ENCODE measurements at places on chromosomes 12 and 14. TPM values are rescaled to one million over a fixed set of nuclear protein-coding genes. Genes with fewer than 3 reads are reported as not detected.
A peak's percentile ranks its signal among the peaks of the same experiment; 100 is the strongest.

- peak; percentile 83 for DNase-seq
These were observed 840 bp downstream of the SIX4 start for GRCh38 chr14:60723116-60723906.

DNA sequence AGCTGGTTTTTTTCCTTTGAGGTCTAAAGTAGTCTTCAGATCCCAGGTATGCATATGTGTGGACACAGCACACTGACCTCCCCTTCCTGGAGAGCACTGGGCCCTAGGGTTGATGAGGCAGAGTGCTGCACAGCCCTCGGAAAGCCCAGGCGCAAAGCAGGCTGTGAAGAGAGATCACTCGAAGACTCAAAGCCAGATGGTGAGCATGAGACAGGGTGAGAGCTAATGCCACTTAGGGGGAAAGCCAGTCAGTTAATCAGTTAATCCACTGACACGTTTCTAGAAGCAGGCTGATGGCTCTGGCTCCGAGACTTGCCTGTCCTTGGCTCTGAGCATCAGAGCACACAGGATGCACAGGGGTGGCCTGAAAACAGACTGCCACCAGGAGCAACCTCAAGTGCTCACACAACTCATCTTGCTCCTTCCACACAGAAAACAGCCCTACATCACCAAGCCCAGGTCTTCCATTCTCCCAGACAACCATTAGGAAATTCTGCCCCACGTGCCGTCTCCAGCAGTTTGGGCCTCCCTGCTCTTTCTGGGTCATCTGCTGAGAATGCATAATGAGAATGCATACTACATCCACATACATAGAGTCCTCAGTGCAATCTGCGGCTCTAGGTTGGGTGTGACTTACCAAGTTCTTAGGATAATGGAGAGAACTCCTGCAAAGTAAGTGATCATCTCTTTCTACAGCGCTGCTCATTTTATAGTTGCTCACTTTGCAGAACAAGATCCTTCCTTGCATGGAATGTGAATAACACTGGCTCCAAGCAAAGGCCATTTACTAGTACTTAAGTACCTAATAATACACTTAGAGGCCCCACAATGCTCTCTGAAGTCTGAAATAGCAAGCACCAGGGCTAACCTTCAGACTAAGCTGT is 12.0 kb downstream of the AQP6 start:
- peak; percentile 45 for DNase-seq

GRCh38 chr12:39230086-39230485 is 212.8 kb downstream of the KIF21A start:
- no peak for DNase-seq

- no peak for DNase-seq
These were observed 7.1 kb upstream of the CCDC184 start for GRCh38 chr12:48176417-48176751.

GRCh38 chr14:66143387-66144112 is 342.6 kb upstream of the CCDC196 start:
- peak; percentile 32 for DNase-seq

- DNase-seq: no peak
These were observed 1525.3 kb upstream of the TMEM132C start for GRCh38 chr12:126741536-126742240.

DNA sequence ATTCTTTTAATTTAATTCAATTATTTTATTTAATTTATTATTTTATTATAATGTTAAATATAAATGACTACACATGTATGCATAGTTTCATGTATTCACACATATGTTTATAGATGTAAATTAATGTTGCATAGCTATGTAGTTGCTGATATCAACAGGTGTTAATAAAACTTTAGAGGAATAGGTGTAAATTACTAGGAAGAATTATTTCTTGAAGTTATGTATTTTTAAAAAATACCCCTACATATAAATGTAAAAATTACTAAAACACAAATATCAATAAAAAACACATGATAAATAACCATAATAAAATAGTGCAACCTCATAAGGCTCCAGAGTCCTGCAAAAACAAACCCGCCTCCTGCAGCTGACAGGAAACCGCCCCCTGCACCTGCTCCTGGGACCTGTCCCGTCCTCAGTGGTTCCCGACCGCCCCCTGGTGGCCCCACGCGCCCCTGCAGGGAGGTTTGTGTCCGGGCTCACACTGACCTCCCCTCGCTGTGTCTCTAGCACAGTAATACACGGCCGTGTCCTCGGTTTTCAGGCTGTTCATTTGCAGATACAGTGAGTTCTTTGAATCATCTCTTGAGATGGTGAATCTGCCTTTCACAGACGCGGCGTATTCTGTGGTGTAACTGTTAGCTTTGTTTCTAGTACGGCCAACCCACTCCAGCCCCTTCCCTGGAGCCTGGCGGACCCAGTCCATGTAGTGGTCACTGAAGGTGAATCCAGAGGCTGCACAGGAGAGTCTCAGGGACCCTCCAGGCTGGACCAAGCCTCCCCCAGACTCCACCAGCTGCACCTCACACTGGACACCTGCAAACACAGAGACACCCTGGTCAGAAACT is 1264.0 kb downstream of the TMEM121 start:
- DNase-seq: peak; percentile 2

GRCh38 chr12:41548926-41549325 is 360.8 kb downstream of the PDZRN4 start:
- no peak for DNase-seq

DNA sequence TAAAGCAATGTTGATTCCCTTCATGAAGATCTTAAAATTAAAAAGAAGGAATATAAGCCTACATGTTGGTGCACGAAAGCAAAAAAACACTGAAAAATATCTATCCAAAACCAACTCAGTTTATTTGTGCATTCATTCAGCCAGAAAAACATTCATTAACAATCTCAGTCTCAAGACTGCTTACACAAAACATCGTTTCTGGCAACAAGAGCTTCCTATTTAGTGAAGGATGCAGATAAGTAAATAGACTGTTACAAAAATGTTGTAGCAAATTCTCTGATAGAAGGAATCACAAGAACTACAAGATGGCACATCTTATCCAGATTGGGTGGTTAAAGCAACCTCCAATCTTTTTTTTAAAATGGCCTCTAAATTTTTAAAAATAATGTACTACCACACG is 69.7 kb upstream of the DCN start:
- DNase-seq: no peak

- DNase-seq: no peak
These were observed 17.9 kb downstream of the C12orf43 start for GRCh38 chr12:120998435-120998834.

- DNase-seq: no peak
These were observed 4.3 kb upstream of the BRMS1L start for GRCh38 chr14:35821564-35822411.

- DNase-seq: no peak
These were observed 83.7 kb upstream of the ETV6 start for GRCh38 chr12:11565752-11566151.

- no peak for DNase-seq
These were observed 299.6 kb downstream of the PCNX1 start for GRCh38 chr14:71206766-71207371.

DNA sequence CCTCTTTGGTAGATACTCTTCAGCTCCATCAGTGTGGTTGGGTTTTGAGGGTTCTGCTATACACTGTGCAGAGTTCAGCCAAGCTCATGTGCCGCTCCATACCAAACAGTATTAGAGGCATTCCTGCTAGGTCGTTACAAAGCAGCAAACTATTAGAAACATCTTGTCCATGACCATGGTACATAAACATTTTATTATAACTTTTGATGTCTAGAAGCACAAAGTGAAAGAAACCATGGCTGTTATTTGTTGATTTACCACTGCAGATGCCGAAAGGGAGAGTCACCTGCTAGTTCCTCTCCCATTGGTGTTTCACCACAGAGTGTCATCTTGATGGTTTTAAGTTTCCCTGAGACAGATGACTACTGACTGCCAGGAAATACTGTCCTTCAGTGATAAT is 242.0 kb downstream of the ADAMTS20 start:
- no peak for DNase-seq

- DNase-seq: no peak
These were observed 4.3 kb upstream of the CD63 start for GRCh38 chr12:55733021-55733555.

DNA sequence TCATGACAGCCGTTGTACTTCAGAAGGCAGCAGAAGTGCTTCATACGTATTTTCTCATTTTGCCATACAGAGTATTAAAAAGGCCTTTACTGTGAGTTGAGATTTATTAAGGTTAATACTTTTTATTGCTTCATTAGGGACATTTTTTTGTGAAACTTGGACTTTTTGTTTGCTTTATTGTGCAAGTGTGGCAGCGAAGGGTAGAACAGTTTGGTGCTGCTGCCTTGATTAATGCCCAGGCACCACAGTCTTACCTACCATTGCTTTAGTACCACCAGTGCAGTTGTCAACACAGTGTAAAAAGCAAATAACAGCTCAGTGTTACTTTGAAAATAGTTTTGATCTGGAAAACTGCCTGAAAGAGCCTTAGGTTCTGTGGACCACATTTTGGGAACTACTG is 147.4 kb downstream of the PCNX1 start:
- no peak for DNase-seq

DNA sequence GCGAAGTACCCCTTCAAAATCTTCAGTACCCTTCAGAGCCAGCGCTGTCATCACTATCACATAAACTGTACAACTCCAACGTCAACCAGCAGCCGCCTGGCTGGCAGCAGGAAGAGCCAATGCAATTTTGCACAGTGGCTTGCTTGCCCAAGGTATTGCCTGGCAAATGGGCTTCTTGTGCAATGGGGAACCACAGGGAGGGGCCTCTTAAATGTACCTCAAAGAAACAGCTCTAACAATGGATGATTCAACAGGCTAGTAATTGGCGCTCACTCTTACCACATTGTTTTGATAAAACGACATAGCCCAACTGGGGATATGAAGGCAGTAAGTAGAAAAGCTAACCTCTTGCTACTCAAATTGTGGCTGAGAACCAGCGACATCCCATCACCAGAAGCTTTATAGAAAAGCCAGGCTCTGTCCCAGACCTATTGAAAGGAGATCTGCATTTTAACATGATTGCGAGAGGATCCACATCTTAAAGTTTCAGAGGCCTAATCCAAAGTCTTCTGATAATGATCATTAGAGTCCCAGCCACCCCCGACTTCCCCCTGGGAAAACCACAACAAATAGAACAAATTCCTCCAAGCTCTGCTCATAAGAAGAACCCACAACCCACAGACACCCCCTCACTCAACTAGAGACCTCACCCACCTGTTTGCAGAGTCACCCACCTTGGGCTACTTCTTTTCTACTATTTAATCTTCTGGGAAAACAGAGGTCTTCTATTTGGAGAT is 125.3 kb upstream of the HIF1A start:
- DNase-seq: no peak

DNA sequence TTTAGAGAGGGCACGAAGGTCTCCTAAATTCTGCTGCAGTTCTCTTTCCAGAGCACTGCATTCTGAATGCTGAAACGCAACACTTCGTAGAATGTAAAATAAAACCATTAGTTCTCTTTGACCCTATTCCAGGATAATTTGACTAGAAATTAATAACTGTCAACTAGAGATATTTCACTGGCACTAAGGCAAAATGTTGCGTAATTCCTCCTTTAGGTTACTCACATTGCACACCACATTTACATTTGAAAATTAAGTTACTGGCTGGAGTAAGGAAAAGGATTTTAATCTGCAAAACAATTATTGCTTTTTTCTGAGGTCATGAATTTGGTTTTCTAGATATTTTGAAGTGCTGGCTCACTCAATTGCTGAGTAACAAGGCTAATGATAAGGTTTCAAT is 58.0 kb upstream of the TRHDE start:
- no peak for DNase-seq

DNA sequence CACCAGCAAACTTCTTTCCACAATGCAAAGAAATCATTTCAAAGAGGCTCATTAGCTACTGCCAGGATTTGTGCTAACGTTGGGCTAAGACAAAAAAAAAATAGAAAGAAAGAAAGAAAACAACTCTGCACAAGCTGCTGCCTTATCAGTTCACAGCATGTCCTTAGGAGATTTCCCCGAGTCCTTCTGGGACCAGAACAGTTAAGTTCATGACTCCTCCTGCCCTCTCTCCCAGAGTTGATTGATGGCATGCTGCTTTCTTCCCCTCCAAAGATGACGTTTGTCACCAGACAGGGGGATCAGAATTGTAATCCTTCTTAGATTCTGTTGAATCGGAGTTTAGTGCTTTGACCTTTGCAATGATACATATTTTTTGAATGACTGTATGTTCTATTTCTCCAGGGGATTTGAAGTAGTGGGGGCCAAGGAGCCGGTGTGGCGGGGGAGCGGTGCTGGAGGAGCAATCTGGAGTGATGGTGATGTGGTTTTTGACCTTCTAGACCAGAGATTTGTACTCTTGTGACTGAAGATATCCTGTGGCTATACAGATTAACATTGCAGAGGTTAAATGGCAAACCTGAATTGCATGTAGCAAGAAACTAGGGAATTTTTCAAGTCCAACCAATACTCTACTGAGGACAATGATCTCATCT is 409.2 kb upstream of the TMPO start:
- no peak for DNase-seq

- DNase-seq: no peak
These were observed 98.4 kb upstream of the FZD10 start for GRCh38 chr12:130063866-130064265.

DNA sequence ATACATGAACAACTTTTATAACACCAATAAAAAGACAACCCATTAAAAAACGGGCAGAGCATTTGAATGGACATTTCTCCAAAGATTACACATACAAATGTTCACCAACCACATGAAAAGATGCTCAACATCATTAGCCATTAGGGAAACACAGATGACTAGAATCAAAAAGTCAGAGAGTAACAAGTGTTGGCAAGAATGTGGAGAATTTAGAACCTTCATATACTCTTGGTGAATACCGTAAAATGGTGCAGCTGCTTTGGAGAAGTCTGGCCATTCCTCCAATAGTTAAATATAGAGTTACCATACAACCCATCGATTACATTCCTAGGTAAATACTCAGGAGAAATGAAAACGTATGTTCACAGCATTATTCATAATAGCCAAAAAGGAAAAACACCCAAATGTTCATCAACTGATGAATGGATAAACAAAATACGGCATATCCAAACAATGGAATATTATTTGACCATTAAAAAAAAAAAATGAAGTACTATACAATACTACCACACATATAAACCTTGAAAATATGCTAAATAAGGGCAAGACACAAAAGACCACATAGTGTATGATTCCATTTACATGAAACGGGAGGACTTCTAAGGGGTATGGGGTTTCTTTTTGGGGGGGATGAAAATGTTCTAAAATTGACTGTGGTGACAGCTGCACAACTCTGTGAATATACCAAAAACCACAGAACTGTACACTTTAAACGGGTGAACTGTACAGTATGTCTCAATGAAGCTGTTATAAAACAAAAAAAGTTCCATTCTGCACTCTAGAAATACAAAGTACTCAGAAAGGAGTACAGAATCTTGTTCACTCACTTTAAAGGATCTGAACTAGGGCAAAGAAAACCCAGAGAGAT is 3.2 kb downstream of the CORO1C start:
- no peak for DNase-seq

- no peak for DNase-seq
These were observed 43.6 kb upstream of the CMAS start for GRCh38 chr12:22002430-22002829.

IFNG-AS1 gene
- not detected for total RNA-seq

VWF gene
- total RNA-seq: 8.0 TPM

OAS2 gene
- 0.12 TPM for total RNA-seq

SPIC gene
- not detected for total RNA-seq

CCDC60 gene
- total RNA-seq: 0.28 TPM

GARIN6 gene
- not detected for total RNA-seq

MSI1 gene
- 40.2 TPM for total RNA-seq

CIDEB gene
- total RNA-seq: not detected

KLHDC1 gene
- 0.99 TPM for total RNA-seq

NUAK1 gene
- 11.9 TPM for total RNA-seq

ESYT1 gene
- total RNA-seq: 75.3 TPM

RNASE1 gene
- total RNA-seq: 5.7 TPM

Measured in neural progenitor cell (in vitro differentiated cells).